Kasumi-1 (cell line): ENCODE measurements at places on chromosomes 11 and 22.

GRCh38 chr11:13448876-13449275 lies 14.1 kb downstream of the BTBD10 start:
- peak; percentile 53 for DNase-seq

DNA sequence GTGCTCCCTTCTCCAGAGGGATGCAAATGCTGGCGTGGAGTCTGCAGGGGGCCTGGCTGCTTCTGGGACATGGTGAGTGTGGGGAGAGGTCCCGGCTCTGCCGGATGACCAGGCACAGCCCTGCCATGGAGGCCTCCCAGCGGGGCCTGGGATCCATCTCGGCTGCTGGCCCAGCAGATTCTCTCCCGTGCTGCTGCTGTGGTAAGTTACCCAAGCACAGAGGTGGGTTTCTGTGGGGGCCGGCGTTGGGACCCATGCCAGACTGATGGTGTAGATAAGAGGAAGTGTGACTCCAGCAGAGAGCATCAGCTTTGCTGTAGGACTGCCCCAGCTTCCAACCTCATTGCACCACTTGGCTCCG lies 147.5 kb upstream of the B3GAT1 start:
- DNase-seq, result no peak

DNA sequence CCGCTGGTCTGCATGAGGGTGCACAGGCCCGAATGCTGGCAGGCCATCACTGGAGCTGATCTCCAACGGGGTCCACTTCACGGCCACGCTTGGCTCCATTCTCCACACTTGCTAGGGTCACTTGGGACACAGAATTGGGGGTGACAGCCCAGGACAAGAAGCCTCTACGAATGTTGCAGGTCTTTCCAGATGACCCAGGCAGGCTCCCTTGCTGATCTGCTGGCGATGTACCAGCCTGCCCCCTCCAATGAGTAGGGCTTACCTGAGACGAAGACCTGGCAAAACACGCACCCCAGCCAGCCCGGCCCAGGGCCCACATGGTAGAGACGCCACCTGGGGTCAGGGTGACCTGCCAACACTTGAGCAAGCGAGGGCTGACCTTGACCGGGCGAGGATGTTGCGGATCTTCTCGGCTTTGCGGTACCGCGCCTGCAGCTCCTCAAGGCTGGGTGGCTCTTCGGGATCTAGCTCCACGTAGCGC lies 44.9 kb downstream of the C11orf58 start:
- DNase-seq, result no peak

DNA sequence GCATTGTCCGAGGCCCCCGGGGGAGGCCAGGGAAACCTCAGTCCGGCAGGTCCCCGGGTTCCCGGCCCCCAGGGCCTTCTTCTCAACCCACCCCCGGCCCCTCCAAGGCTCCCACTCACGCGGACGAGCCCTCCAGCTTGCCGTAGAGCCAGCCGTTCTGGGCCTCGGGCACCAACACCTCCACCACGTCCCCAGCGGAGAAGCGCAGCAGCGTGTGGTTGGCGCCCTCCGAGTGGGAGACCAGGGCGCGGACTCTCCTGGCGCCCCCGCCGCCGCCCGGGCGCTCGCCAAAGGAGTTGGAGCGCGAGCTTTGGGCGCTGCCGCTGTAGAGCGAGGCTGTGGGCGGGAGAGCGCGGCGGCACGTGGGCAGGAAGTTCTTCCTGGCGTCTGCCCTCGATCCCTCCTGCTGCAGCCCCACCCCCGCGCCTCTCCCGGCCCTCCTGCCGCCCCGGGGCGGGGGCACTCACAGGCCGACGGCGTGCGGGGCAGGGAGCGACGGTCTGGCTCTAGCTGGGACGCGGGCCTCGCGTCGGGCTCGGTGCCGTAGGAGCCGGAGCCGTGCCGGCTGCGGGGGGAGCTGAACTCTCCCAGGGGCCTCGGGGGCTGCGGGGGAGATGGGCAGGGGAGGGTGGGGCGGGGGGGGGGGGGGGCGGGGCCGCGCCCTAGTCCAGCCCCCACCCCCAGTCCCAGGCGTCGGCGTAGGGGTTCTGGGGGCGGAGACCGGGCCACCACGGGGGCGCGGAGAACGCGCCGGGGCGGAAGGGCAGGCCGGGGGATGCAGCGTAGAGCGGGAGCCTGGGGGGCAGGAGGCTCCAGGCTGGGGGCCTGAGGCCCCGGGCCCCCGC lies 4.9 kb upstream of the SLC16A8 start:
- DNase-seq, result no peak

GRCh38 chr22:17888855-17889254 lies 114.6 kb upstream of the BID start:
- no peak for DNase-seq

GRCh38 chr11:794766-795633 lies 3.1 kb downstream of the SLC25A22 start:
- no peak for DNase-seq

GRCh38 chr11:129277198-129277843 lies 85.2 kb upstream of the ARHGAP32 start:
- DNase-seq, result no peak

GRCh38 chr11:1353383-1354124 lies 36.2 kb upstream of the BRSK2 start:
- no peak for DNase-seq

- no peak for DNase-seq
Observed at GRCh38 chr11:81033779-81034540, 1593.1 kb upstream of the TENM4 start.

DNA sequence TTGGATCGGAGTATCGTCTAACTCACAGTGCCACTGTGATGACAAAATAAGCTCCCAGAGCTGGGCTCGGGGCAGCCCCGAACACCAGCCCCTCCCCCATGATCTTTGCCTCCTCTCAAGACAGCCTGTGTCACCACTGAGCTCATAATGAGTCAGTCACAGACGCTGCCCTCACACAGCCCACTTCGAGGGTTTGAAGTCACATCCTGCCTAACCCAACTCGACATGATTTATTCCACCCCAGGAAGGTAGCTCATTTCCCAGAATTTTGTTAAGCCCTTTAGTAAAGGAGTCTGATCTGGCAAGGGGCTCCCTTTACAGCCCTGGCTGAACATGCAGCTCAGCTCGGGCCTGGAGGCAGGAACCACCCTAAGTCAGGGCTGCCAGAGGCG lies 22.8 kb downstream of the MYH9 start:
- peak; percentile 30 for DNase-seq

- no peak for DNase-seq
Observed at GRCh38 chr22:46159777-46160176, 9.5 kb downstream of the PPARA start.

DNA sequence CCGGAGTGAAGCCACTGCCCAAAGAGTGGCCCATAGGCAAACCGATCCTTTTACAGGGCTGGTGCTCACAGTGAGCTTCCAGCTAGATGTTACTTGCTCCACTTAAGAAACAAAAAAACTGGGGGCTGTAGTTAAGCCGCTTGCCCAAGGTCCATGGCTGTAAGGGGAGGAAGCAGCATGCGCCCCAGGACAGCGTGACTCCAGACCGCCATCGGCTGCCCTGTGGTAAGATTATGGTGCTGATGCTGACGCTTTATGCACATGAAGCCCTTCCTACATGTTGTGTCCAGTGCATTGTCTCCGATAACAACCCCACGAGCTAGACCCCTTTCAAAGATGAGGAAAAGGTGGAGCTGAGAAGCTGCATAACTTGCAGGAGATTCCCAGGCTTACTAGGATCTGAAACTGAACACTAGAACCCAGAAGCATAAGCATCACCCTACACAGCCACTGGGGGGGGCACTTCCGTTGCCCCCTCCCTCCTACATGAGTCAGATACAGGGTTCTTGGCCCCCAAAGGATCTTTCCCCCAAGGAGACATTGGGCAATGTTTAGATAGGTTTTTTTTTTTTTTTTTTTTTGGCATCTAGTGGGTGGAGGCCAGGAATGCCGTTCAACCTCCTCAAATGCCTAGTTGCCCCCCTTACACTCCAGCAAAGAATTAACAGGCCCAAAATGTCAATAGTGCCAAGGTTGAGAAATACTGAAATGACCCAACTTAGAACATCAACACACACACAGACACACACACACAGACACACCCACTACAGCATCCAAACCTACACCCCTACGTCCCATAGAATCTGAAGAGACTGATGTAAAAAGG lies 53.9 kb downstream of the MN1 start:
- no peak for DNase-seq

- DNase-seq, result peak; percentile 84
Observed at GRCh38 chr22:38824585-38824984, 19.2 kb downstream of the NPTXR start.

DNA sequence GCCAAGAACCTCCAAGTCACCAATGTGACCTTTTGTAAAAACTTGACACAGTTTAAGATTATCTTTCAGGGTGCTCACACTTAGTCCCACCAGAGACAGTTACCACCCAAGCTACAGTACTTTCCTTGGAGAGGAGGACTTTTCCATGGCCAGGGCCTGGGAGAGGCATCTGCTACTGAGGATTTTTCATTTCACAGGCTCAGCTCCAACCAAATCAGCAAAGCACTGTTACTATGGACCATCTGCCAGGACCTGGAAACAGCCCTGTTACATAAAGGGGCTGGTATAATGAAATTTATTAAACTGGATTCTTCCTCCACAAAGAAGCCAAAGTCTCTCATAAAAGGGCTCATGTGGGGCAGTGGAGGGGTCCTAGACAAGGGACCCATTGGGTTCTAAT lies 38.6 kb downstream of the SERGEF start:
- DNase-seq, result no peak

DNA sequence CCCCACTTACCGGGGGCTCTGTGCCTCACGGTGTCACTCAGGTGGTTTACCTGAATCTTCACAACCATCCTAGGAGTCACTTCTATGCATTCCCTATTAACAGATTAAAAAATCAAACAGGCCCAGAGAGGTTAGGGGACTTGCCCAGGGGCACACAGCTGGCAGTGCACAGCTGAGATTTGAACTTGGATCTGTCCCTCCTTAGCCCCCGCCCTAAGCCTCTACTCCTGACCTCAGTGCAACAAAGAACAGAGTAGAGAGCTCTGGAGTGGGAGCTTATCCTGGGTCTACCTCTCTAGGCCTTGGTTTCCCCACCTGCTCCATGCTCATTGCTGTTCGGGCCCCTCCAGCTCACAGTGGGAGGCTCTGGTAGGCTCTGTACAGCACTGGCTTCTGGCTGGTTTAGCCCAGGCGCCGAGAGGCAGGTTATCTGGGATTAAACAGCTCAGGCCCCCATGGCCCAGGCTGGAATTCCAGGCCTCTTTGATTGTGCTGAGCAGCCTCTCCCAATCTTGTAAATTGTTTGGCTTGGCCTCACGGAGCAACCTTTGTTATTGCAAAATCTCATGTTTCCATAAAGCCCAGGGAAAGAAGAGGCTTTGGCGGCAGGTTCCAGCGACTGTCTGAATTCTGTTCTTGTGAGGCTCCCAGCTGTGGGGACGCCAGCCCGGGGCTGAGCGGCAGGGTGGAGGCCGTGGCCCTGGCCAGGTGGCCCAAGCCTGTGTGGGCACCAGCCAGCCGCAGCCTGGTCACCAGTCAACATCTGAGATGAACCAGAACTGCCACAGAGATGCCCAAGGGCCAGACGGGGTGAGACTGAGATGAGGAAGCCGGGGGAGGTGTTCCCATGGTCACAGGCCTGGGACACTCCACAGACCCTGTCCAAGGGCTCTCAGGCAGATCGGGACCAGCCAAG lies 28.9 kb upstream of the SHISAL1 start:
- DNase-seq, result no peak

DNA sequence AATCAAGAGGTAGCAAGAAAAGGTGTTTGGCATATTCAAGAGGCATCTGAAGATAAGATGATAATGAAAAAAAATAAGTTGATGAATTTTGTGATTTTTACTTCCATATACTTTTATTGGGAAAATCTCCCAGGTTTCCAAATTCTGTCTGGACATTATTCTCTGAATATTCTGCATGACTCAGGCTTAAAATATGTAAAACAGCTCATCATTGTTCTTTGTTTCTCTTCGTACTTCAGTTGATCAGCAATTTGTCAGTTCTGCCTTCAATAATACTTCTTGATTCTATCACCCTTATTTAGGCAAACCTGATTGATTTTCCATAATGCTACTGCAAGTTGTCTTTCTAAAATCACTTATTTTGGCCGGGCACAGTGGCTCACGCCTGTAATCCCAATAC lies 30.2 kb downstream of the GTF2H1 start:
- no peak for DNase-seq

GRCh38 chr11:22699388-22699787 lies 33.0 kb downstream of the GAS2 start:
- no peak for DNase-seq

DNA sequence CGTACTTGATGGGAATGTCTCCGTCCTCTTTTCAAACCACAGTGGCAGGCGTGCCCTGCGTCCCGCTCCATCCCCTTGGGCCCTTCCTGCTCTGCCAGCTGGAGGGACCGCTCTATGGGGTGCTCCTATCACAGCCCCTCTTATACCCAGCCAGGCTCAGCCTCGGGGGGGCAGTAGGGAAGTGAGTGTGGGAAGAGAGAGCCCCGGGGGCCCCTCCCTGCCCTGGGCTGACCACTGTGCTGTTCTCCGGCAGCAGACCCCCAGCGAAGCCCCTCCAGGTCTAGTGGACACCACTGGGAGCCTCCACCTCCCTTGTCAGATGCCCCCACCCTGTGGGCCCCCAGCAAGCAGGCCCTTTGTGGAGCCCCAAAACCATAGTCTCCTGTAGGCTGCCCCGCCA lies 572.5 kb downstream of the BRD1 start:
- no peak for DNase-seq
